ENCODE measurements at places on chromosomes 5 and 9.

DNA sequence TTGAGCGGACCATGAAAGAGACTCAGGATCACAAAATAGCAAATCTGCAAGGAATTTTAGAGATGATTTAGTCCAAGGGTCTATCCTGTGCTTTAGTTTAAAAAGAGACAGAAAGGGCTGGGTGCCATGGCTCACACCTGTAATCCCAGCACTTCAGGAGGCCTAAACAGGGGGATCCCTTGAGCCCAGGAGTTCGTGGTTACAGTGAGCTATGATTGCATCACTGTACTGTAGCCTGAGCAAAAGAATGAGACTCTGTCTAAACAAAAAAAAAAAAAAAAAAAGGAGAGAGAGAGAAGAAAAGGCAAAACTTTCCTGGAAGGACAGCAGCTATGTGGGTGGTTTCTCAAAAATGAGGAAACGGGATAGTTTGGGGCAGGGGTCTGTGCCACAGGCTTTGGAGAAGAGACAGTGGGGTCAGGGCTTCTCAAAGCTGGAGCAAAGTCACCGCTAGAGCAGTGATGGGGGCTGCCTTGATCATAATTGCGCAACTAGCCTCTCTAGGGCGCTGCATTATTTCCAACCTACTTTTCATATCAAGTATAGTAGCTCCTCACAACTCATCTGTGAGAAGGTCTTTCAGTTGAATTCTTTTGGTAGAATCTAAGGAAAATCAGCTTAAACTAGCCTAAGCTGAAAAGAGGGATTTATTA, 8.5 kb upstream of the ANKH start:
- DNase-seq, result no peak

DNA sequence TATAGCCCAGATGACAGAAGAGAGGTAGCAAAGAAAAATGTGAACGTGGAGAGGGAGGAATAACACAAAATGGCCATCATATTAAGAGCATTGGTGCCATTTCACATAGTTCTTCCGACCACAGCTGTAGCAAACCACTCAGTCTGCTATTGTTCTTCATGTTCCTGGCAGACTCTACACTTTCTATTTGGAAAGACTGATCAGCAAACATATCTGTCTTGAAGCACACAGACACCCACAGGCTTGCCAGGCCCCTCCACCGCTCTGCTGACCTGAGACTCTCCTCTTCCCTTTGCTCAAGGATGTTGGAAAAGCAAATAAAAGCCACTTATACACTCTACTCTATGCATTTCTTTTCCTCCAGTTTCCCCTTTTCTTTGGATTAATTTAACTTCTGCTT, 298.0 kb downstream of the FBXL7 start:
- no peak for DNase-seq

DNA sequence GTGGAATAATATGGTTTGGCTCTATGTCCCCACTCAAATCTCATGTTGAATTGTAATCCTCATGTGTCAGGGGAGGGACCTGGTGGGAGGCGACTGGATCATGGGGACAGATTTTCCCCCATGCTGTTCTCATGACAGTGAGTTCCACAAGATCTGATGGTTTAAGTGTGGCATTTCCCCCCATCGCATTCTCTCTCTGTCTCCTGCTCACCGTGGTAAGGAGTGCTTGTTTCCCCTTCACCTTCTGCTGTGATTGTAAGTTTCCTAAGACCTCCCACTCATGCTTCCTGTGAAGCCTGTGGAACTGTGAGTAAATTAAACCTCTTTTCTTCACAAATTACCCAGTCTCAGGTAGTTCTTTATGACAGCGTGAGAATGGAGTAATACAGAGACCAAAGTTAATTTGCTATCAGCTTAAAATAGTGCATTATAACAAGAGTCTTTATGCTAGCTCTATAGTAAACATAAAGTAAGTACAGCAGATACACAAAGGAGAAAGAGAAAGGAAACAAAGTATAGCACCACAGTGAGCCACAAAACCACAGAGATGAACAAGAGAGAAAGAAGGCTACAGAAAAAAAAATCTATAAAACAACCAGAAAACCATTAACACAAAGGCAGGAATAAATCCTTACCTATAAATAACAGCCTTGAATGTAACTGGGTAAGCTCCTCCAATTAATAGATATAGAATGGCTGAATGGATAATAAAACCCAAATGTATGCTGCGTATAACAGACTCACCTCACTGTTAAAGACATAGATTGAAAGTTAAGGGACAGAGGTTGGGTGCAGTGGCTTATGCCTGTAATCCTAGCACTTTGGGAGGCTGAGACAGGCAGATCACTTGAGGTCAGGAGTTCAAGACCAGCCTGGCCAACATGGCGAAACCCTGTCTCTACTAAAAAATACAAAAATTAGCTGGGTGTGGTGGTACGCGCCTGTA, 39.7 kb downstream of the RAPGEF6 start:
- DNase-seq, result no peak

DNA sequence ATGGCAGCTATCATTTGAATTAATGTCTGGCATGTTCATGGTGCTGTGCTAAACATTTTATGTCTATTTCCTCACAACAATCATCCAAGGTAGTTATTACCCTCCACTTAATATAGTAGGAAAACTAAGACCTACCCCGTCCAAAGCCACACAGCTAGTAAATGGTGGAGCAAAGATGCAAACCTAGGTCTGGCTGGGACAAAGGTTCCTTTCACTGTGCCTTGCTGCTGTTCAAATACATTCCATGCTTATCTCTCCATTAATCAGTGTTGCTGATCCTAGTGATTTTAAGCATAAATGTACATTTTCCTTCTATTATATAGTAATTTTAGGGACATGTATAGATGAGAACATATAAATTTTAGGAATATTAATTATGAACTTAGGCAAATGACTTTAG, 38.7 kb downstream of the CCDC125 start:
- DNase-seq, result no peak

DNA sequence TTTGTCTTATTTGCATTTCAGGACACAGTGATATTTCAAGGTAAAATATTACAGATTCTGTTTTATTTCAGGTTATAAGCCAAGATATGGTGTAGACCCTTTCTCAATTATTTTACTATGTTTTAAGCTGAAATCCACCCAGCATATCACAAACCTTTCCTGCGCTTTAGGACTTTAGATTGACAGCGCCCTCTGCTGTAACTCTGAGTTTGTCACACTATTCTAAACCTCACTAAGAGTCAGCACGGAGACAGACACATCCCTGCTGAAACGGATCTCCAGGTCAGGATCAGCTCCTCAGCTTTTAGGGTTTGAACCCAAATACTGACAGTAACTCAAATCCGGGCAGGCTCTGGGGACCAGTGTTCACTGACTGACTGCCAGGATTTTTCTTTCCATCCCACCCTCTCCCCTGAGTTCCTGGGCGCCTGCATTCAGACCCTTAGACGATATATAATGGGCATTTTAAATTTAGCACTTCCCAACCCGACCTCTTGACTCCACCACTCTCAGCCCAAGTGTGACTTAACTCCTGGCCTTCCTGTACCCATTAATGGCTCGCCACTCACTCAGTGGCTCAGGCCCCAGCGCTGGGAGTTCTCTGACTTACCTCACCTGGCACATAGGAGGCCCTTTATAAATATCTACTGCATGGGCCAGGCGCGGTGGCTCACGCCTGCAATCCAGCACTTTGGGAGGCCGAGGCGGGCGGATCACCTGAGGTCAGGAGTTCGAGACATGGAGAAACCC, 33.5 kb downstream of the TLX3 start:
- peak; percentile 62 for DNase-seq

GRCh38 chr9:15249981-15250380, 57.0 kb downstream of the TTC39B start:
- DNase-seq, result no peak

DNA sequence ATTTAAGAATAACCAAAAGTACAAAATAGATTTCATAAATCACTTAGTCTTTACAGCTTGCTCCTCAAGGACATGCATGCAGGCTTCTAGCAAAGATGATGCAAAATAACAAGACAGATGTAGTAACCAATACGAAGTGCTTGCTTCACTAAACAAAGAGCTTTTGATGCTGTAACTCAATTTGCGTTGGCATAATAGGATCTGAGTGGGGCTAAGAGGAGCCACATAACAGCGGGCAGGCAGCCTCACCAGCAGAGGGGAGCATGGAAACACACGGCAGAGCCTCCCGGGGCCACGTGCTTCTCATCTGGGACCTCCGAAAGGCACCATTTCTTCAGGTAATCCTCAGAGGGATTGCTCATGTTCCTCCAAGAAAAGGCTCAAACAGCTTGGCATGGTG, 139.7 kb downstream of the C5orf15 start:
- no peak for DNase-seq

- no peak for DNase-seq
Observed at GRCh38 chr5:10266839-10267238, 16.8 kb downstream of the CCT5 start.

DNA sequence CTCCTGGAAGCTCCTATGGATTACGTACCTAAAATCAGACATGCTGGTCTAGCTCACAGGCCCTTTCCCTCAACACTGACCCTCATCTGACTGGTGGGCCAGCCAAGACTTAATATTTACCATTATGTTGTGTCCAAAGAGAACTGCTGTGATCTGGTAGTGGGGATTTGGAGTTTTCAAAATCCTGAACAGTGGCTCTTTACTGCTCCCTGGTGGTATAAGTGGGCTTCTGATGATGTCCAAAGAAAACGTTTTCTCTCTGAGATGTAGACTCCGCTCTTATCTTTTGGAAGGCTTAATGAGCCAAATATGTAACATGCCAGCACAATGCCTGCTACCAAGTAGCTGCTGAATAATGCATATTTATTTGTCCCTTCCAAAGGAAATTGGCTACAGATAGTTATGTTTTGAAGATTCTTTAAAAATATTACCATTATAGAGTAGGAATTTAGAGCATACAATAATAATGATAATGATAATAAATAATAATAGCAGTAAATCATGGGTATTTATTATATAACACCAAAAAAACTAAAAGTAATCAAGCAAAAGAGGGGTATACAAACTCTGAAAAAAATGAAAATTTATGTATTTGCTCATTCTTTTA, 406.6 kb upstream of the TNC start:
- peak; percentile 57 for DNase-seq

GRCh38 chr9:15824310-15824709, 271.5 kb downstream of the CCDC171 start:
- peak; percentile 14 for DNase-seq

GRCh38 chr5:169099801-169100734, 200.9 kb downstream of the SLIT3 start:
- no peak for DNase-seq
